Effector CD8-positive, alpha-beta T cell (primary cell): ENCODE measurements at places on chromosomes 13 and 19.

GRCh38 chr19:17079710-17080439, 4.3 kb downstream of the MYO9B start:
- no peak for DNase-seq

GRCh38 chr19:54133312-54133956, 4.1 kb upstream of the CNOT3 start:
- DNase-seq, result no peak

DNA sequence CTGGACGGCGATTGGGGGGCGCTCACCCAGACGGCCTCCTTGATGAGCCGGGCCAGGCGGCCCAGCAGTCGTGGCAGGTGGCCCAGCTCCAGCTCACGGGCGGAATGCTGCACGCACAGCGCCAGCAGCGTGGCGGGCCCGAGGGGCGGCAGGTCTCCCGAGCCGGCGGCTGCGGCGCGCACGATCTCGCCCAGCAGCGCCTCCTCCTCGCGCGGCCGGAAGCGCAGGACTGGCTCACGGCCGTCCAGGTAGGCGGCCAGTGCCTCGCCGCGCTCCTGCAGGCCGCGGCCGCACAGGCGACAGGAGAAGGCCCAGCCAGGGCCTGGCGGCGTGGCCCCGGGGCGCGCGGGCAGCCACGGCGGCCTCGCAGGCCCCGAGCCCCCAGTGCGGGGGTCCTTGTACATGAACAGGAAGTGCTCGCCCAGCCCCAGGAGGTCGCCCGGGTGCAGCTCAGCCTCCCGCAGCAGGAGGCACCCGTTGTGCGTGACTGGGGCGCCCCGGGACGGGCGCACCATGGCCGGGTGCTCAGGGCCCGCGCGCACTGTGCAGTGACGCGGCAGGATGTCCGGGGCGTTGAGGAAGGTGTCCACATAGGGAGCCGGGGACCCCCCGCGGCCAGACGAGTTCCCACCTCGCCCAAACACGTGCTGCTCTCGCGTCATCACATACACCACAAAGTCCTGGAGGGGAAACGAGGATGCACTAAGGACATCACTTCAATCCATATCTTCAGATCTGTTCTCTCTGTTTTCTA, 9.6 kb upstream of the MAMSTR start:
- DNase-seq, result no peak

DNA sequence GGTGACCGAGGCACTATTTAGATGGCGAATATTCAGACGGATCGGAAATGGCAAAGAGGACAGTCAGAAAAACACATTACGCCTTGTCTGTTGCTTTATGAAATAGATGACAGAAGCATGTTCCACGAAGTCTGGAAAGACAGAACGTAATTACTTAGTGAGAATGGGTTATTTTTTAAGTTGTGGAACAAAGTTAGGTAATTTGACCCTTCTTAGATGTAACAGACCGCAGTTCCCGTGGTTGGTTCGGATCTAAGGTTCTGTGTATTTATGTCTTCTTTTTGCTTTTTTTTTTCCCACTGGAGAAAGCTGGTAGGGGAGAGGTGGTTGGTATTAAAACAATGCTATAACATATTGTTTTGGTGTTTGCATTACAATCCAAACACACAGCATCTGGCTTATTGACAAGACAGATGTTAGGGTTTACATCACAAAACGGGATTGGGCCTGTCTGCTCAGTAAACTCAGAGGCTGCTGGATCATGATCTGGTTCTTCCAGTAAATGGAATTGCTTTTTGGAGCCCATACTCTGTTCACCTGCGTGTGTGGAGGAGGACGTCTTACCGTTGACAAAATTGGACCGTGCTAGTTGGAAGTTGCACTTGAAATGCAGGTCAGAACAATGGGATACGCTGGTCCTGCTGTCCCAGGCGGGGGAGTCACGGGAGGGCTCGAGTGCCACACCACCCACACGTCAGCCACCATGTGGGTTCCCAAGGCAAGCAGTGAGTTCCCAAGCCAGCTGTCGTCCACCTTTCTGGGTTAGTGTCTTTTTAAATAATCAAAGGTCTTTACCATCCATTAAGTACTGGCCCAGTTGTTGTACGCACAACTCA, 13.8 kb downstream of the ATP11A start:
- DNase-seq, result no peak

GRCh38 chr13:52371736-52372247, 34.2 kb downstream of the THSD1 start:
- DNase-seq, result no peak

DNA sequence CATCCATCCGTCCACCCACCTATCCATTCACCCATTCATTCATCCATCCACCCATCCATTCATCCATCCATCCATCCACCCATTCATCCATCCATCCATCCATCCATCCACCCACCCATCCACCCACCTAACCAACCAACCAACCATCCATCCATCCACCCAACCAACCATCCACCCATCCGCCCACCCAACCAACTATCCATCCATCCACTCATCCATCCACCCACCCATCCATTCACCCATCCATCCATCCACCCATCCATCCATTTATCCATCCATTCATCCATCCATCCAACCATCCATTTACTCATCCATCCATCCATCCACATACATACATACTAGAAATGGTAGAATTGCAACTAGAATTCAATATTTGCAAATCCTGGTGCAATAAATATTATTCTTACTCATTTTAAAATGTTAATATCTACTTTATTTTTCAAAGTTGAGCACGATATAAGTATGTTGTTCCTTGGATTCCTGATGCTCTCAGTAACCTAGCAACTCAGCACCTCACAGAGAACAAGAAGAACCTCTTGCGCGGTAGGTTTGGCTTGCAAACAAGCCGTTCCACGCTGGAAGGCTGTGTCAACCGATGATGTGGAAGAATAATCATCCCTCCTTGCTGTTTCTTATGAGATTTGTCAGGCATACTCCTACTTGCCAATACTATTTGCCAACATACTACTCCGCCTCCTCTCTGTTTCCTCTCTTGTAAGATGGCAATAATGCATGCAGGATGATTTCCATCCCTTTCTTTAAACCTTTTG, 111.7 kb downstream of the GNG7 start:
- no peak for DNase-seq

GRCh38 chr13:27014406-27015359, 156.9 kb downstream of the USP12 start:
- no peak for DNase-seq

DNA sequence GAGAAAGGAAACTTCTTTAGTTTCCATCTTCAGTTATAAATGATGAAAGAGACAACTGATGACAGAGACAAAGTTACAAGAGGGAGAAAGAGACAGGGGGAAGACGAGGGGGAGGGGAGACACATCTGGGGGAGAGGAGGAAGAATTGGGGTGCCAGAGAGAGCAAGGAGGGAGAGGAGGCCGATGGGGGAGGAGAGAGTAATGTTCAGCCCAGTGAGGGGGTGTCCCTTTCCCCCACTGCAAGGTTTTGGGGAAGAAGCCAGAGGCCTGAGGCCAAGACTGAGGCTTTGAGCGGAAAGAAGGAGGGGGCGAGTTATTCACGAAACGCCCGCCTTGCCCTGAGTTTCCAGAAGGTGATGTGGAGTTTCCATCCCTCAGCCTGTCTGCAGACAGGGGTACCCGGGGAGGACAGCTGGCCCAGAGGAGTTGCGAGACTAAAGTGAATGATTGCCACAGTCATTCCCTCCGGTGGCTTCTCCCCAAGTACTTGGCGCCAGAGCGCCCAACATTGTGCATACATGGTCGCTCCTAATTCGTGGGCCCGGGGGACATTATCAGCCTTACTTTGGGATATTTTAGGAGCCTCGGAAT, 558 bp upstream of the PPAN start:
- peak; percentile 46 for DNase-seq

DNA sequence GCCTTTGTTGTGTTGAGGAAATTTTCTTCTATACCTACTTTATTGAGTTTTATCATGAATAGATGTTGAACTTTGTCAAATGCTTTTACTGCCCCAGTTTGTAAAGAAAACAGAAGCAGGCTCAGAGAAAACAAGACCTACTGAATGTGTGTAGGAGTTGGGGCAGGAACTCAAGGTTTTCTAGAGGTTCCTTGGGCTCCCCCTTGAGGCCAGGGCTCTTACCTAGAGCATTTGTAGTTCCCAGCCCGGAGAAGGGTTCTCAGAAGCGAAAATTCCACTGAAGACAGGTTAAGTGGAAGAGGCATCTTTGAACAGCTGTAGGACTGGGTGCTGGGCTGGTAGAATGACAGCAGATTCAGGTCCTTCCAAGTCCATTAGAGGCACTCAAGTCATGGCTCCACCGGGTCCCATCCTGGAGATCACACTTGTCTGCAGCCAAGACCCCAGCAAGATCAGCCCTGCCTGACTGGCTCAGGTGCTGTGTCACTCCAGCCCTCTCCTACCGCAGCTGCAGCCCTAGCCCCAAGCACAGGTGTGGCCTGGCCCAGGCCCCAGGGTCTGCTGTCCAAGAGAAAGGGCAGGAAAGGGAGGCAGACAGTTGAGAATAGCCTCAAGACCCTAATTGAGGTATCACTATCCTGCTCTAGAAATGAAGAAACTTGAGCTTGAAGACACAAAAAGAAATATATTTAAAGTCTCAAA, 425.5 kb downstream of the PCDH20 start:
- DNase-seq, result no peak

DNA sequence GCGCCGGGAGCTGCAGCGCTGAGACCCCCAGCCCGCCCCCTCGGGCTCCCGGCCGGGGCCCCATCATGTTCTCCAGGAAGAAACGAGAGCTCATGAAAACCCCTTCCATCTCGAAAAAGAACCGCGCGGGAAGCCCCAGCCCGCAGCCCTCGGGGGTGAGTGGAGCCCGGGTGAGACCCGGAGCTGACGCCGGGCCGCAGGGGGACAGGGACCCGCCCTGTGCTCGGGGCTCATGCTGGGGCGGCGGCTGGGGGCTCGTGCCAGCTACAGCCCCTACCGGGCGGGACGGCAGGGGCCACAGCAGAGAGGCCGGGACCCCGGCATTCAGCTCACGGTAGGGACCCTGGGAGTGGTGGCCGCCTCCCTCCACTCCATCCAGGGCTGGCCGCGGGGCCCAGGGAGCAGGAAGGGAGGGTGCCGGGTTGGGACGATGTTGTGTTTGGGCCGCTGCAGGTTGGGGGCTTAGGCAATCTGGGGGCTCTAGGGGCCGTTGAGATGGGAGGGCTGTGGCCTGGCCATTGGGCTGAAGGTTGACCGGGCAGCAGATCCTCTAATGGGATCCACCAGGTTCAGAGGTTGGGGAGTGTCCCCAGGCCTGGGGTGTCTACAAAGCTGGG, 482 bp downstream of the ARHGAP45 start:
- peak; percentile 75 for DNase-seq

DNA sequence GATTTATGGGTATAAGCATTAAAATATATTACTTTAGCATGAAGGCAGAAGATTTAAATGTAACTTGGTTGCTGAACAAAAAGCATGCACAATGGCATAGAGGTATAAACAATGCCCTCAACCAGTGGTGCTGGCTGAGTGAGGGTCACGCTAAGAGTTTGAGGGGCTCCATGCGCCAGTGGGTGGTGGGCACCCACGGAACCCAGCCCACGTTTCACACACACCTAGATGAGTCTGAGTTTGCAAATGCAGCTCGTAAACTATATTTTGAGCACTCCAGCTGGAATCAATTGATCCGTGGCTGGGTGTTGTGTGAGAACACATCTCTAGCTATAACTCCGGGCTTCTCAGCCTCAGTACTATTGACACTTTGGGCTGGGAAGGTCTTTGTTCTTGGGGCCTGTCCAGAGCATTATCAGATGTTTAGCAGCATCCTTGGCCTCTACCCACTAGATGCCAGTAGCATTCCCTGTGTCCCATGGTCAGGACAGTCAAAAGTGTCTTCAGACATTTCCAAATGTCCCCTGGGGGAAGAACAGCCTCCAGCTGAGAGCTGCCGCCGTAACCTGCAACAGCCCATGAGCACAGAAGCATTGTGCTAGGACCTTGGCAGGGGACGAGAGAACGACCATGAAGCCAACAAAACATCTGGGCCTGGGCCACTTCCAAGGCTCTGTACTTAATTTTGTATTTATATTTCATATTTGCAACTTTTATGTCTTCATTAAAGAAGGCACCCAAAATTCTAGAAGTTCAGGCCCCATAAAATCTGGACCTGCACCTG, 108.1 kb upstream of the SOX1 start:
- DNase-seq, result no peak

DNA sequence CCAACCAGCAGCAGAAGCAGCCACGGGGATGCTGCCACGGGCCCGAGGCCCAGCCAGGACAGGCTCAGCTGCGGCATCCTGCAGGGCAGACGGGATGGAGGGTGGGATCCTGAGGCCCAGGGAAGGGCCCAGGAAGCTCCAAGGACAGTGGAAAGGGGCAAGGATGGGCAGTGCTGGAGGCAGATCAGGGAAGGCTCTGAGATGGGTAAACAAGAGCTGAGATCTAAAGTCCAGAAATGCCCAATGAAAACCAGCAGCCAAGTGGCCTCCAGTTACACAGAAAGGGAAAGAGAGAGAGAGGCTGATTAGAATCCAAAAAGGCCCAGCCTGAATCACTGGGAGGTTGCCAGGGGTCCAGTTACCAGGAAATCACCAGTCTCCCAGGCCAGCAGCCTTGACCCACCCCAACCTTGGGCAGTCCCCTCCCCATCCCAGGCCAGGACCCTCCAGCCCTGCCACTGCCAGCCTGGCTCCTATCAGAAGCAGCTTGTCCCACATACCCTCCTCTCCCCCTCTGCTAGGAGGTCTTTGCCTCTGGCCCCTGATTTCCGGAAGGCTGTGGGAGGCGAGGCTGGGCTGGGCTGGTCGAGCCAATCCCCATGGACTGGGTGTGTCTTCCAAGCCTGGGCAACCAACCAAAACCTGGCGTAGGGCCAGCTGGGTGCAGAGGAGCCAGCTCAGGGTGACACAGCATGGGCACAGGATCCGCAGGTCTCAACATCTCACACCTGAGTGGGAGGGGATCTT, at the start of gene CYP4F11:
CYP4F11 (minus strand) TSS at position 198 of the 747 bp plus-strand sequence; CDS start at position 77, 121 bp downstream.
- no peak for DNase-seq

GRCh38 chr13:113860051-113860664, 3.7 kb downstream of the GAS6 start:
- no peak for DNase-seq

DNA sequence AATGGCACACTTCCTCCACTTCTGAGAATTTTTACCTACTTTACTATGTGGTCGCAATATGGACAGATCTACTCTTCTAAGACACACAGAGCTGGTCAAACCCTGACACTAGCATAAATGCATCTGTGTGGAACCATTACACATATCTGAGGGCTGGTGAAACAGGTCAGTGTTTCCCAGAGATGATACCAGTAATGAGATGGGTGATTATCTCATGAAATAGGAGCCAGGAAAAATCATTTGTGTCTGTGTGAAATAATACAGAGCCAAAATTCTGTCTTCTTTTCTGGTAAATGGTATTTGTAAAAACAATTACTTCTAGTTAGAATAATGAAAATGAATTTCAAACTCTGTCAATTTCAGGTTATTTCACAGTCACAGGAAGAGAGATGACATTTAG, 71.6 kb upstream of the FARP1 start:
- DNase-seq, result no peak

DNA sequence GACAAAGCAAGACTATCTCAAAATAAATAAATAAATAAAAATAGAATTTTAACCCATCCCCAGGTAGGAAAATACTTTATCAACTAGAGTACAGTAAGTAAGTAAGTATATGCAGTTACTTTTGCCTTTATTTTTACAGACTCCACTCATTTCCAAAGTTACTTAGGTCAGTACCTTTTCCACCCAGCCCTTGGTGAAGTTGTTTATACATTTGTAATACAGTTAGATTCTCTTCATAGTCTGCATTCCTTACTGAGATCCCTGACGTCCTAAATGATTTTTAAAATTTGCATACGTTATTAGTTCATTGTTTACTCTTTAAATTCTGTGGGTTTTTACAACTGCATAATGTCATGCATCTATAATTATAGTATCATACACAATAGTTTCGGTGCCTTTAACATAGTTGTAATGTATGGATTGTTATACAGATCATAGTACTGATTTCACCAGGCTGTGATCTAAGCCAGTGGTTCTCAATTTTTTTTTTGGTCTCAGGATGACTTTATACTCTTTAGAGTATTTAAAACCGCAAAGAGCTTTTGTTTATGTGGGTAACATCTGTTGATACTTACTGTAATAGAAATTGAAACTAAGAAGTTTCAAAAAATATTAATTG, 10.4 kb downstream of the SETDB2 start:
- DNase-seq, result no peak
